ENCODE measurements at places on chromosomes 3 and 15.

- no peak for DNase-seq
Measured at GRCh38 chr15:64891561-64891960, 20.1 kb upstream of the ANKDD1A start.

DNA sequence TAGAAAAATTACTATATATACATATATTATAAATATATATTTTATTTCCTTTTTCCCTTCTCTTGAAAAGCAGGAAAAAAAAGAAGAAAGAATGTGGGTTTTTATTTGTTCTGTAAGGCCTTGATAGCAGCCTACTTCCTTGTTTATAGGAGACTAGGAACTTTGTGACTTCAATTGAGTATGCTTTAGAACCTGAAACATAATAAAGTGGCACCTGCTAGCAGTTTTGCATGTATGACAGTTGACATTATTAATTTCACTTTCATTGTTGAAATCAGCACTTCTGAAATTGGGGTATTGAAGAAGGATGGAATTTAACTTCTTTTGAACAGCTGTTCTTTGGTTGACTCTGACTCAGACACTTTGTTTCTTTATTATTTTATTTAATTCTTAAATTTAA lies 56.9 kb downstream of the GLCE start:
- no peak for DNase-seq

- no peak for DNase-seq
Measured at GRCh38 chr3:52688266-52688665, 2.4 kb downstream of the GNL3 start.

- no peak for DNase-seq
Measured at GRCh38 chr3:12479919-12480427, 4.3 kb upstream of the TSEN2 start.

DNA sequence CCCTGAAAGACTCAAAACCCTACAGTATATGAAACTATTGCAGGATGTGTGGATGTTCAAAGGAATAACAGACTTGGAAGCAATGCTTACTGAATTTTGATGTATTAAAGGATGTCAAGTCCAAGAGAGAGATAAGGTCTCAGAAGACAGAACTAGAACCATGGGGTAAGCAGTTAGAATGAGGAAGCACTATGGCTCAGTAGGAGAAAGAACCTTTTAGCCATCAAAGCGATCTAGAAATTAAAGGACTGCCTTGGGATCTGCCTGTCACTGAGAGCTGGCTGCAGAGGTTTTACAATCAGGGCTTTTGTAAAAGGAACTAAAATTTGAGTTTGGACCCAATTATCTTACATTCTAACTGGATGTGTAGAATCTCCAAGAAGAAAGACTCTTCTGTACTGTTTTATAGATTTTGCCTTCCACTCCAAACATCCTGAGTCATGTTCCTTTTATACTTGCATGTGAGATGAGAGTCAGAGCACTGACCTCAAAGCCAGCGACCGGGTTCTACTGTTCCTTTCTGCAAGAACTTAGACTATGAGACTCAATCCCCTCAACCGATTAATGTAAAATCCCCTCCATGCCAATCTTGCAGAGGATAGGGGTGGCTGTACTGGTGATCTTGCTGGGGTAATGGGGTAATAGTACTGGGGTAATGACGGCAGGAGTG lies 412.3 kb upstream of the TPRG1 start:
- no peak for DNase-seq

GRCh38 chr3:187002915-187003314 lies 72.6 kb downstream of the ST6GAL1 start:
- no peak for DNase-seq

DNA sequence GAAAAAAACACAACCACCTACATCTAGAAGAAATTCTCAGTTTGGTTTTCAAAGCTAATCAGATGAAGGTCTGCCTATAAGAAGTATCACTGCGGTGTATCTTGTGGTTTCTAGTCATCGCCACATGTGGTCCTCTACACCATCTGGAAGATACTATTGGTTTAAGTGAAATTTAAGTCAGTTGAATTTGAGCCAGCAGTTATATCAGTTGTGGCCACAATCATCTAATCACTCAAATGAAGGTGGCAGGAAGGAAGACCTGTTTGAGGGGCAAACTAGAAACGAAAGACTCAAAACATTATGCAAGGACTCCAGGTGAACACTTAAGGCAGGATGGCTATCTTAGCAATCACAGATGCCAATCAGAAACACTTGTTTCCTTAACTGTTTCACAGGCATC lies 48.7 kb downstream of the ETV5 start:
- DNase-seq = no peak
